ENCODE measurements at places on chromosomes 5 and 9. TPM values are rescaled to one million over a fixed set of nuclear protein-coding genes. Genes with fewer than 3 reads are reported as not detected.

DNA sequence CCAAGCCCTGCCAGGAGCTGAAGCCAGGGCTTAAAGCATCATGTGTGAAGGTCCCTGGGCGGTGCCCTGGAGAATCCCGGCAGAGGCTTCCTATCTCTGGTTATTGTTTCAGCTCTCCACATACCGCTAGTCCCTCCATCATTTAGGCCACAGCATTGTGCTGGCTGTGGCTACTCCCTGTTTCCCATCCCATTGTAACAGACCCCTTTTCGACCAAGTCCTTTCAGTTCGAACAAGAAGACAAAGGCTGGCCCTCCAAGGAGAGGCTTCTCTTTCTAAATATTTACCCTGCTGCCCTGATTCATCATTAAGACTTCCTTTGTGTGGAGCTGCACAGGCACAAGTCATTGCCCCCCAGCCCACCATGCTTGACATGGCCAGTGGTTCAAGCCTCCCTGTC, 41.6 kb downstream of the NEUROG1 start:
- no peak for DNase-seq

GRCh38 chr5:167819406-167819805, 472.0 kb upstream of the WWC1 start:
- DNase-seq = no peak

- DNase-seq = no peak
Observed at GRCh38 chr9:135144581-135145170, 57.2 kb downstream of the OLFM1 start.

- no peak for DNase-seq
Observed at GRCh38 chr5:59660737-59661136, 232.8 kb downstream of the PDE4D start.

The SLC30A5 gene
- total RNA-seq = 29.2 TPM

Data from esophagus muscularis mucosa (tissue), 4 donors.